ENCODE measurements at places on chromosomes 3 and 15.

- no peak for DNase-seq
These were observed 144.0 kb downstream of the SMAD6 start for GRCh38 chr15:66846031-66846430.

DNA sequence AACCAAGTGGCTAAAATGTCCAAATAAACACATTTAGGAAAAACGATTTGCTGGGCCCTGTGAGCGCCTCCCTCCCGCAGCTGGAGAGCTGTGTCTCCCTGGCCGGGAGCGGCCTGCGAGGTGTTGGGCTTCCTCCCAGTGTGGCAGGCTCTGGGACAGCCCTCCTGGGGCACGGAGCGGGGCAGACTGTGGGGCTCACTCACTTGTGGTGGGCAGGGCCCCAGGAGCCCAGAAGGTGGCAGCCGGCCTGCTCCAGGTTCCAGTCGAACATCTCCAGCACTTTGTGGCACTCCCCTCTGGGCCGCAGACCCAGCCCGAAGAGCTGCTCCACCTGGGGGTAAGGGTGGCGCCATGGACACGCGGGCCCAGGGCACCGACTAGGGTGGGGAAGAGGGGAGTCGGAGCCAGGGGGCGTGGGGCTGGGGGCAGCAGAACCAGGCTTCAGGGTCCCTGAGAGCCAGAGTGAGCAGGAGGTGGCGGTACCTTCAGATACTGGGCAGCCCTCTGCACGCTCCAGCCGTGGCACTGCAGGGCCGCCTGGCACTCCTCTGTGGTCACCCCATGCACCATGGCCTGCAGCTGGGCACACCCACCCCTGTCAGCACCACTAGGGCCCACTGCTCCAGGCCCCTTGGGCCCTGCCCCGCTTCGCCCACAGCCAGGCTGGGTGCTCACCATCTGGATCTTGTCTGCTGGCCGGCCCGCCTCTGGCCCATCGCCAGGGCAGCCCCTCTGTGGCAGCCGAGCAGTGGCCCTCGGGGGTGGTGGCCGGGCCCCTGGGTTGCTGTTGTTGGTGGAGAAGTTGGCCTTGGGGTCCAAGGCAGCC, 41.5 kb downstream of the TNK2 start:
- DNase-seq = no peak

GRCh38 chr3:63304421-63304820, 26.3 kb downstream of the SYNPR start:
- DNase-seq = no peak

- DNase-seq = peak; percentile 77
These were observed 55.2 kb downstream of the IQSEC1 start for GRCh38 chr3:13018043-13018451.

- DNase-seq = no peak
These were observed 151.8 kb upstream of the CADM2 start for GRCh38 chr3:84806958-84807357.

- DNase-seq = no peak
These were observed 143.6 kb downstream of the USP13 start for GRCh38 chr3:179796421-179796820.

DNA sequence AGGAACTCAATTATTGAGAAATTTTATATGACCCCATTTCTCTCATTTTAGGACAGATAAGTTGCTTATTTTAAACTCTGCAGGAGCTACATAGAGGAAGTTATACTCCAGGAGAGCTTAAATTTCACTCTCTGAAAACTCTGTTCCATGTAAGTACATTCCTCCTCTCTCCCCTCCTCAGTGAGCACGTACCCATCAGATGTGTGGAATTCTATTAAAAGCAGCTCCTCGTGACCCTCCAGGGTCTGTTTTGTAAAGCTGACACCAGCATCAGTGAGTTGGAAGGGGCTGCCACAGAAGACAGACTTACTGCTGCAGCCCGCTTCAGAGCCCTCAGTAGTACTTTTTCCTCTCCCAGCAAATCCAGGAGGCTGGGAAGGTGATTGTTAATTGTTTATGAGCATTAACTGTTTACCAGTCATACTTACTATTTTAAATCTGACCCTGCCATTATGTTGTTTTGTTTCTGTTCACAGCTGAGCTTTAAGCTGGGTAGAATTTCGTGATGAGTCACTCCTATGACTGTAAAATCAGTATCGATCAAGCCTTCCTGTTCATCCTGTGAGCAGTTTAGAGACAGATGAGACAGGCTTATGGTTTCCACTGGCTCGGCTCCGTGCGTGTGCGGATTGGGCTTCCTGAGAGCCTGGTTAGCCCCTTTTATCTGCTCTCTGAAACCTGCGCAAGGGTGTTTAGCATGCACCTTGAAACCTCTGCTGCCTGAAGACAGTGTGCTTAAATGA, 20.4 kb downstream of the IGF1R start:
- DNase-seq = no peak
